Activated T-cell treated with anti-CD3 and anti-CD28 coated beads for 4 hours (primary cell): ENCODE measurements at places on chromosomes 2 and 18.

DNA sequence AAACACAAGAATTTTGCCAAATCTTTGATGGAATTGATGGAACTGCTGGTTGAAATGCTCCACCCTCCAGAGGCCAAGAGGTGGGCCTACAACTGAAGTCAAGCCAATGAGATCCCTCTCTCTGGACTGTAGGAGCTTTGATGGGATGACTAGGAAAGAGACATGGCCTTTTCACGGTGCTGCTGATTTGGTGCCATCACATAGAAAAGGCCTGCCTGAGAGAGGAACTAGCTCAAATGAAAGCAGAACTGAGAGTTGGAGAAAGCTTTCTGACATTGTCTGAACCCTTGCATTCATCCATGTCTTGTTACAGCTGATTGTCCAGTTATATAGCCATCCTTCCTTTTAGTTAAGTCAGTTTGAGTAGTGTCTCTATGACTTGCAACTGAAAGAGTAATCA is 283.8 kb upstream of the LYPD1 start:
- DNase-seq, result no peak

GRCh38 chr2:170113168-170113894 is 64.6 kb upstream of the MYO3B start:
- DNase-seq, result no peak

- DNase-seq, result no peak
Observed at GRCh38 chr2:41717839-41718238, 330.0 kb upstream of the PKDCC start.

- no peak for DNase-seq
Observed at GRCh38 chr2:231682603-231683291, 25.6 kb upstream of the PTMA start.

- DNase-seq, result no peak
Observed at GRCh38 chr2:47530105-47530760, 127.3 kb downstream of the MSH2 start.

DNA sequence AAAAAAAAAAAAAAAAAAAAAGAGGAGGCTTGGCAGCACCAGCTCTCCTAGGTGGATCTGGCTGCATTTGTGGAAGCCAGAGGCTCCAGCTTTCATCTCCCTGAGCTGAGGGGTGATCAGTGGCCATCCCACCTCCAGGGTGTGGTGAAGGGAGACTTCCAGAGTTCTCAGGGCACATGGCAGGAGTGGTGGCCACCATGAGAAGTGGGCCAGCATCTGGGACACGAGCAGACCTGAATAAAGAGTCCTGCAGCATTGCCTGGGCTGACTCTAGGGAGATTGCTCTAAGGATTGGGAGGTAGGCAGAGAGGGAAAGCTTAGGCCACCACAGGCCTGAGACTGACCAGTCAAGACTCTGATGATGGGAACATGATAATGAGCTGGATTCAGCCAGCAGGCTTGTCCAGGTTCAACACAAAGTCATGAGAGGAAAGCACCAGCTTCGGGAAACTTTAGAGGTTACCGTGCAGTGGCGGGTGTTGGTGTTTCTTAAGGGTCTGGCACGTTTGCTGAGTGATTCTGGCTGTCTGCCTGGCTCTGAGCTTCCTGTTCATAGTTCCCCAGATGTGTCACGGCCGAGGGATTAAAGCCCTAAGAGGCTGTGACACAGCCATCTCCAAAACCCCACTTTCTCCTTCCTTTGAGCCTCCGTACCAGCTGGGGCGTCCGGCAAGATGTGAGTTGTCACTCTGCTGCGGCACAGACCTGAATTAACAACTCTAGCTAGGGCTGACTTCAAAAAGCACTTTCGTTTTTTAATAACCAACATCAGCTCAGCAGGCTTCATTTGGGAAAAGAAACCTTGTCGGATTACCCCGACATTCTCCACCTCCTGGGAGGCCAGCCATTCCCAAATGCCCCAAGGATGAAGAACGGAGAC is 38.3 kb upstream of the IL1R1 start:
- DNase-seq, result peak; percentile 43

GRCh38 chr18:79778291-79778791 is 19.4 kb upstream of the KCNG2 start:
- DNase-seq, result no peak

- DNase-seq, result no peak
Observed at GRCh38 chr2:232488721-232489300, 1.2 kb upstream of the ECEL1 start.

GRCh38 chr2:46645681-46646162 is 166.4 kb downstream of the TMEM247 start:
- no peak for DNase-seq

GRCh38 chr2:44614940-44615339 is 253.2 kb downstream of the CAMKMT start:
- no peak for DNase-seq

GRCh38 chr2:240443891-240444301 is 8.4 kb downstream of the GPC1 start:
- no peak for DNase-seq

- DNase-seq, result no peak
Observed at GRCh38 chr18:36593641-36594040, 235.2 kb downstream of the TPGS2 start.

DNA sequence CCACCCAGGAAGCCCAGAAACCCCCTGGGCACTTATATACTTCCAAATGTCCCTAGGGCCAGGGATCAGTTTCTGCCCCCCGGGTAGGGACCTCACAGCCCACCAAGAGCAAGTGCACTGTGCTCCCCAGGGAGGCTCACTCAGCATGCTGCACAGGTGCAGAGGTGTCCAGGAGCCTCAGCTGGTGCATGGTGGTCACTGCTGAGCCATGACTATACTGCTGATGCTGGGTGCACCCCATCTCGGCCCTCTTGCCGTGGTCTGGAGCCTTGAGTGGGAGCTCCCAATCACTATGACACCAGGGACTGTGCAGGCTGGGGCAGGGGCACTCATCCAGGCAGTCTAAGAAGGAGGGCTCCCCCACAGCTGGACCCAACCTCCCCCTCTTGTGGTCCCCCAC is 617.8 kb upstream of the RAB6C start:
- no peak for DNase-seq

DNA sequence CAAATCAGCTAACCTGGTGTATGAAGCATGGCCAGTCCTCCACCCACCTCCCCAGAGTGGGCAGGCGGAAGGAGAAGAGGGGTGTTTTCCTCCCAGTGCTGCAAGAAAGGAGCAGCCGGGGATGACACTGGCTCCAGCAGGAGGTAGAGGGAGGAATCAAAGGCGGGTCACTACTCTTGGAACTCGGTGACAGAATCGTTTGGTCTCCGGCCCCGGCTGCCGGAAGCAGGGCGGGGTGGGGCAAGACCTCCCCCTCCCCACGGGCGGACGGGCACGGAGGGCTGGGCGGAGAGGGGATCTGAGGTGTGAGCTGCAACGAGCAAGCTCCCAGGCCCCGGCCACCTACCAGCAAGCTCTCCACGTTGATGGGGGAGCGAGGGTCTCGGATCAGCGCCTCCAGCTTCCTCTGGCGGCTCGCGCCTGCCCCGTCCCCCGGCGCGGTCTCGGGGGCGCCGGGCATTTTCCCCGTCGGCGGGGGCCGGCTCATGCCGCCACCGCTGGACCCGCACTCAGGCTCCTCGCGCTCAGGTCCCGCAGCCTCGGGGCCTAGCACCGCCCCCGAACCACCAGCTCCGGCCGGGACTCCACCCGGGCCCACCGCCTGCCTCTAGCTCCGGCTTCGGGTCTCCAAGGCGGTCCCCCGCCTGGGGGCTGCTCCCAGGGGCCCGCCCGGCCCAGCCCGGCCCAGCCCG is 640 bp downstream of the ROCK2 start:
- peak; percentile 6 for DNase-seq

DNA sequence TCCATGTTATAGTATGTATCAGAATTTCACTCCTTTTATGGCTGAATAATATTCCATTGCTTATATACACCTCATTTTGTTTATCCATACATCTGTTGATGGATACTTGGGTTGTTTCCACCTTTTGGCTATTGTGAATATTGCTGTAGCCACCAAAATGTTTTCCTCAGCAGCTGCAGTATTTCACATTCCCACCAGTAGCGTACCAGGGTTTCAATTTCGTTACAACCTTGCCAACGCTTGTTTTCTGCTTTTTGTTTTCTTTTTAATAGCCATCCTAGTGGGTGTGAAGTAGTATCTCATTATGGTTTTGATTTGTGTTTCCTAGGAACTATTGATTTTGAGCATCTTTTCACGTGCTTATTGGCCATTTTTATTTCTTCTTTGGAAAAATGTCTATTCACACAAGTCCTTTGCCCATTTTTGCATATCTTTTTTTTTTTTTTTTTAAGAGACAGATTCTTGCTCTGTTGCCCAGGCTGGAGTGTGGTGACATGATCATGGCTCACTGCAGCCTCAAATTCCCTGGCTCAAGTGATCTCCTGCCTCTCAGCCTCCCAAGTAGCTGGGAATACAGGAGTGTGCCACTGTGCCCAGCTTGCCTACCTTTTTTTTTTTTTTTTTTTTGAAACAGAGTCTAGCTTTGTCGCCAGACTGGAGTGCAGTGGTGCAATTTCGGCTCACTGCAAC is 14.2 kb downstream of the UBXN2A start:
- no peak for DNase-seq

GRCh38 chr2:204670124-204670523 is 124.8 kb downstream of the PARD3B start:
- no peak for DNase-seq

GRCh38 chr2:162199913-162200312 is 43.3 kb downstream of the FAP start:
- DNase-seq, result no peak

- DNase-seq, result no peak
Observed at GRCh38 chr2:83915381-83915780, 543.7 kb downstream of the SUCLG1 start.

GRCh38 chr2:21836261-21836660 is 712.5 kb downstream of the TDRD15 start:
- no peak for DNase-seq

- DNase-seq, result no peak
Observed at GRCh38 chr2:142983174-142983573, 105.7 kb downstream of the KYNU start.

GRCh38 chr2:171523088-171524017 is 1.1 kb downstream of the CYBRD1 start:
- DNase-seq, result no peak

GRCh38 chr18:9822587-9823185 is 63.1 kb upstream of the TXNDC2 start:
- DNase-seq, result no peak

GRCh38 chr18:75467281-75467795 is 39.8 kb upstream of the SMIM21 start:
- DNase-seq, result no peak

DNA sequence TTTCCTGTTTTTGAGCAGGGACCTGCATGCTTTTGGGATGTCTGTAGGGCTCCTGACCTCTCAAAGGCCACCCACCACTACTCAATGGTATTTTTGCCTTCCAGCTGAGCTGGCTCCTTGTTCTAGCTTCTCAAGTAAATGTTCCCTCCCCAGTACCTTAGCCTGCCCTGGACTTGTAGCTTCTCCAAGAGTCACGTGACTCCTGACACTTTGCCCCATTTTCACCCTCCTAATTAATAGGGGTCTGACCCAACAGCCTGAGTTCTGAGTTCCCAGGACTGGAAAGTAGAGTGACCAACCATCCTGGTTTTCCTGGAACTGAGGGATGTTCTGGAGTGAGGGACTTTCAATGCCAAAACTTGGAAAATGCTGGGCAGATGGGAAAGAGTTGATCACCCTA is 4.0 kb downstream of the LBX2 start:
- DNase-seq, result no peak

DNA sequence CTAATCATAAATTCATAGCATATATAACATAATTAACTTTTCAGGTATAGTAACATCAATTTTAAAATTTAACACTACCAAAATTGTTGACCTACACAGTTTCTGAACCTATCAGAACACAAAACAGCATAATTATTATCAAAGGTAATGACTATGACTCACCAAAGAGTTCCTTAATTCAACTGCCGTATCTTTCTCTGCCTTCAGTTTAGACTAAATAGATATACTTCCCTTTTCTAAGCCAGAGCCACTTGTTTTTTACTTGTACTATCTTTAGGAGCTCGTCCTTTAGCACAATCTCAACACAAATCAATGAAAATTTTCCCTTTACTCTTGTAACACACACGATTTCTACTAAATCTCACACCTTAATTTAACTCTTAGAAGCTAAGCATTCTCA is 54.4 kb downstream of the CCDC88A start:
- no peak for DNase-seq

DNA sequence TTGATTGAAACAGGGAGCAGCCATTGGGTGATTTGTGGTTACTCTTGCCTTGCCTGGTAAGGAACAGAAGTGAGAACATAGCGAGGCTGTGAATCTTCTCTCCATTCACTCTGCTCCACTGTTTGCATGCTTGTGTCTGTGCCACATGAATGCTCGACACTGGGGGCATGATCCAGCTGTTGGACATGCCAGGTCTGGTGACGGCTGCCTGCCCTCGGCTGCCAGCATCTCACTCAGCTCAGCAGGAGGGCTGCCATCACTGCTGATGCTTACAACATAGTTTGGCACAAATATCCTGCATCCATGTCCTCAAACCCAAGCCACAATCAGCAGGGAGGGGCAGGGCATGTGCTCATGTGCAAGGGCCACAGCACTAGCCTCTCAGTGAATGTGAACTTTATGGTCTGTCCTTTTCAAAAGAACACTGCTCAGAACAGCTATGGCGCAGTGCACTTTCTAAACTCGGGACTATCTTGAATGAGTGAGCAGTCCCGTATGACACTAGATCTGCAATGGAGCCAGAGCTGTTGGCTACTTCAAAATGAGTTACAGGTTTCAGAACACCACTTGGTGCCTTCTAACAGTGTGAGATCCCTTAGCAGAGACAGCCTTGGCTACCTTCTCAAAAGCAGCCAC is 126.3 kb downstream of the NRP2 start:
- no peak for DNase-seq

DNA sequence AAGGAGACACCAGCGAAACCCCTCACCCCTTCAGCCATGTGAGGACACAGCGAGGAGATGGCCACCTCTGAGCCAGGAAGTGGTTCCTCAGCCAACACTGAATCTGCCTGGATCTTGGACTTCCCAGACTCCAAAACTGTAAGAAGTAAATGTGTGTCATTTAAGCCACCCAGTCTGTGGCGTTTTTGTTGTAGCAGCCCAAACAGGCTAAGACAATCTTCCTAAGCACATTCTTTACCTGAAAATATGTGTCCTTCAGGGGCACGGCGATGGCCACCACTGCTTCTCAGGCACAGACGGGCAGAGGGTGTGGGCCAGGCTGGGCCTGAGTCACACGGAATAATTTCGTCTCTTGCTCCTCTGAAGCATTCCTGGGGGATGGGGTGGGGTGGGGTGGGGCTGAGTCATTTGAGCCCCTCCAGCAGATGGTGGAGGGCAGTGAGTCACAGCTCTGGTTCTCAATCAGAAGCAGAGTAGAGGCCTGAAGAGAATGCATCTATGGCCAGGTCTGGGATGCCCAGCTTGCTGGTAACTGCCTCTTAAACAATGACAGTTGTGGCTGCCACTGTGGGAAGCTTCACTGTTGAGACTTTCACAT is 142.4 kb downstream of the CAPN13 start:
- no peak for DNase-seq
